Hematopoietic multipotent progenitor cell treated with erythropoietin and hydrocortisone succinate and interleukin-3 and kit ligand, for 8 days (in vitro differentiated cells): ENCODE measurements at places on chromosomes 6 and 20.

DNA sequence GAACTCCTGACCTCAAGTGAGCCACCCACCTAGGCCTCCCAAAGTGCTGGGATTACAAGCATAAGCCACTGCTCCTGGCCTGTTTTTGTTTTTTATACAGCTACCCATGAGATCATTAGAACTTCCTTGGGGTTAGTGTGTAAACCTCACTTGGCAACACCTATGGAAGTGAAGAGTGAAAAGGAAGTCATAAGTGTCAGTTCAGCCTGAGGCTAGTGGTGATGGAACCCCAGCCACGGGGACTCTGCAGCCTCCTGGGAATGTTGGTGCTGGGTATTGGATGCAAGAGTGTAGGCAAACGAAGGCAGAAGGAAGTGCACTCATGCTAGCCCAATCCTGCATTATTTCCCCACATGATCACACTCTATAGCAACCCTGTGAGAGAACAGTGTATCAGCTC lies 33.6 kb upstream of the FUCA2 start:
- no peak for DNase-seq

GRCh38 chr20:59481477-59482018 lies 122.8 kb upstream of the PHACTR3 start:
- DNase-seq: no peak

DNA sequence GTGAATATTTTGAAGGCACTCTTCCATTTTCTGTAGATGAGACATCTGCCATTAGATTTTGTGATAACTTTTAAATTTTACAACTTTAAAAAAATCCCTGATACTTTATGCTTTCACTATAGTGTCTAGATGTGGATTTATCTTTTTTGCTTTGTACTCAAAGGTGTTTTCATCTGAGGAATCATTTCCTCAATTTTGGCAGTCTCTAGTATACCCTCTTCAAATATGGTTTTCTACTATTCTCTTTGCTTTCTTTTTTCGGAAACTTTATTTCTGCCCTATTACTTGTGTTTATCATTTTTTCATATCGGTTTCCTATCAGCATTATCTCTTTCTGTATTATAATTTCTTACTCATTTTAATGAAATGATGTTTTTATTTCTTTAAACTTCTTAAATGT lies 62.2 kb downstream of the SLX4IP start:
- no peak for DNase-seq

DNA sequence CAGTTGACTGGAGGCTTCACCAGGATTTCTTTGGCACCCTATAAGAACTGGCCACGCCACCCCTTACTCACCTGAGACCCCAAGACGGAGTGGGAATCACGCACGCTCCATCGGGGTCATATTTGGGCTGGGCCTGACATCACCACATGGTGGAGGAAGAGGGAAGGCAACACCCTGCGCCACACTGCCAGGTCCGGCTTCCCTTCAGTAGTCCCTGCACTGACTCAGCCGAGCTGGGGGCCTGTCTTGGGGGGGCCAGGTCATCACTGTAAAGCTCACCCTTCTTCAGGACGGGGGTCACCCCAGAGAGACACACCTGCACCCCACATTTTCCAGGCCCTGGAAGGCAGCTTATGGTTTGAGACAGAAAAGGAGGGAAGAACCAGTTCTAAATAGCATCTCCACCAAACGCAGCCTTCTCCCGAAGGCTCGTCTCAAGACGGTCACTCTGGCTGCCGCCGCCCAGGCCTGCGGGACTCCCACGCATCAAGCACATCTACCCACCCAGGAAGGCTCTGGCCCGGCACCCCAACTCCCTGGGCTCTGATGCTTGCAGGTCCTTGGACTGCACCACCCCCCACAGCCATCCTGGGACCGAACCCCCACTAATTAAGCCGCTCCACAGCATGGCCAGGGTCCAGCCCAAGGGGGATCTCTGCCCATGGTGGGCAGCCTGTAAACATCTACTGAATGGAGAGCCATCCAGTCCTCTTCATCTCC lies 51.8 kb downstream of the GINS1 start:
- no peak for DNase-seq

GRCh38 chr6:17638212-17638715 lies 38.2 kb downstream of the FAM8A1 start:
- no peak for DNase-seq

DNA sequence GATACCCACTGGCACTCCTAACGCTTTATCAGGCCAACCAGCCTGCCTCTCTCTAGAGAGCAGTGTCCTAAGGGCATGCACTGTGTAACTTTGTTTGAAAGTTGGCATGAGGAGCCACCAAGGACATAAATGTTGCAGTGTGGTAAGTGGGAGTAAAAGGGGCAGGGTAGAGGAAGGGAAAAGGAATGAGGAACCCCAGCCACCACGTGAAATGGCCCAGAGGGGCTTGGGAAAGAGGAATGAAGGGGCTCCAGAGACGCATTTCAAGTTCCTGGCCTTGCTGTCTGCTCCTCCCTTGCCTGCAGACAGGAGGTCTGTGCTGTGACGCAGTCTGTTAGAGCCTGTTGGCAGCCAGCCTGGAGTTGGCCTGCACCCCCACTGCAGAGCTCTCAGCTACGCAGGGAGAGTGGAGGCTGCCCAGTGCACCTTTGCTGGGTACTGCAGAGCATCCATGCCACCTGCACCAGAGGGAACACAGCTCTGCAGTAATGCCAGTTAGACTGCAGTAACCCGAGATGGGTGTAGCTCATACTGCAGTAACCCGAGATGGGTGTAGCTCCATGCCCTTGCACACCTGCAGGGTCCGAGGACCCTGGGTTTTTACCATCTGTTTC lies 86.8 kb upstream of the SNAP25 start:
- no peak for DNase-seq

- DNase-seq: no peak
These were observed 11.1 kb upstream of the TSPYL1 start for GRCh38 chr6:116290799-116291198.

GRCh38 chr6:136438441-136438840 lies 111.8 kb downstream of the MAP7 start:
- DNase-seq: no peak

DNA sequence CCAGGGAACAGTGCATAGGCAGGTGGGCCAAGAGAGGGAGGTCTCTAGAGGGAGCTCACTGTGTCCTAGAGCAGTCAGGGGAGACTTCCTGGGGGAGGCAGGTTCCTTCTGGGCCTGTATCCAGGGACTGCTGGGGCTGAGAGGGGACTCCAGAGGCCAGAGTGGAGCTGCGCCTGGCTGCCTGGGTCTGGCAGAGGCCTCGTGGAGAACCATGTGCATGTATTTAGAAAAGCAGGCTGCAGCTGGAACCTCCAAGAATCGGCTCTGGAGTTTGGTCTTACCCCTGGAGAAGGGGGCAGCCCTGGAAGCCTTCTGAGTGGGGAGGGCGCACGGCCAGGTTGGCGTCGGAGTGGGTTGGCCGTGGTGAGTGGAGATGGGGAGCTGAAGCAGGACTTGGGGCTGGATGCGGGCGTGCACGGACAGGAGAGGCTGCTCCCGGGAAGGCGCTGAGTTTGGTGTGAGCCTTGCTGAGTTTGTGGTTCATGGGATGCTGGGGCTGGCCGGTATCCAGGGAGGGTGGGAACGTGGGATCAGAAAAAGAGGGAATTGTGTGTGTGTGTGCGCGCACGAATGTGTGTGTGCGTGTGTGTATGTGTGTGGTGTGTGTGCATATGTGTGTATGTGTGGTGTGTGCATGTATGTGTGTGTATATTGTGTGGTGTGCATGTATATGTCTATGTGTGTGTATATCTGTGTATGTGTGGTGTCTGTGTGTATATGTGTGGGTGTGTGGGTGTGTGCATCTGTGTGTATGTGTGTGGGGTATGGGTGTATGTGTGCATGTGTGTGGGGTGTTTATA lies 10.8 kb downstream of the VSTM2L start:
- no peak for DNase-seq

DNA sequence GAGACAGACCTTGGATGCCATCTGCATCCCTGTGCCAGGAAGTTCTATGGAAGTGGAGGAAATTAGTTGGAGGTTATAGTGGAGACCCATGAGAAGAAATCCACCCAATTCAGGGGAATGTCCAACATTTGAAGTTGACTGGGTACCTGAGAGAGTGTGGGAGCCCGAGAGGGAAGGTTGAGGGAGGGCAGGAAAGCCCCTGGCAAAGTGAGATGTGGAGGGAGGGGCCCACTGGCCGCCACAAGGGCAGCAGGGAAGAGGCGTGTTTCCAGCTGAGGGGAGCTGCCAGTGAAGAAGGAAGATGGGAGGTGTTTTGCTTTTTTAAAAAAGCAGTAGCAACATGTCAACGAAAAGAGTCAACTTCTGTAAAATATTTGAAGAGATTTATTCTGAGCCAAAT lies 16.3 kb upstream of the SERPINB9 start:
- DNase-seq: no peak

DNA sequence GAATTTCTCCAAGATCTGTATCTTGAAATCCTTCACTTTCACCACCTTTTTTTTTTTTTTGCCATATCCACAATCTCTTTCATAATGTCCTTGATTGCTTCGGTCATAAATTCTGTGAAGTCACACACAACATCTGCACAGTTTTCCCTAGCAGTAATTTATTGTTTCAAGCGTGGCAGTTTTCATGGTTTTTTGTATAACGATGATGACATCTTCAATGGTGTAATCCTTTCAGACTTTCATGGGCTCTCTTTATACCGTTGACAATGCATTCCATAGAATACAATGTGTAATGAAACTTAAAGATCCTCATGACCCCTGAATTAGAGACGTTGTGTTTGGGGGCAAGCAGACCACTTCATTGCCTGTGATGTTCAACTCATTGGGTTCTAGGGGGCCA lies 693.1 kb downstream of the PTPRT start:
- DNase-seq: no peak

GRCh38 chr6:149201068-149201655 lies 116.3 kb upstream of the TAB2 start:
- DNase-seq: no peak

GRCh38 chr20:13221313-13221672 lies 219 bp downstream of the ISM1 start:
- DNase-seq: no peak

DNA sequence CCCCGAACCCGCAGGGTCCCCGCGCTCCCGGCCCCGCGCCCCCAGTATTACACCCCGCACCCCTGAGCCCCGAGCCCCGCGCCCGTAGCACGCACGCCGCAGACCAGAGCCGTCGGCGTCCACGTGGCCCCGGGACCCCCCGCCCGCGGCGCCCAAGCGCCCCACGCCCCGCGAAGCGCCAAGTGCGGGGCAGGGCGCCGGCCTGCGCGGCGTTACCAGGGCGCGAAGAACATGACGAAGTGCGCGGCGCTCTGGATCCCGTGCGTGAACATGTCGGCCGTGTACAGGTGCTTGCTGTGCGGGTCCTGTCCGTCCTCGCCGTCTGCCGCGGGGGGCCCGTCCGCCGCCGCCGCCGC lies 312 bp downstream of the TXNDC5 start:
- DNase-seq: no peak

DNA sequence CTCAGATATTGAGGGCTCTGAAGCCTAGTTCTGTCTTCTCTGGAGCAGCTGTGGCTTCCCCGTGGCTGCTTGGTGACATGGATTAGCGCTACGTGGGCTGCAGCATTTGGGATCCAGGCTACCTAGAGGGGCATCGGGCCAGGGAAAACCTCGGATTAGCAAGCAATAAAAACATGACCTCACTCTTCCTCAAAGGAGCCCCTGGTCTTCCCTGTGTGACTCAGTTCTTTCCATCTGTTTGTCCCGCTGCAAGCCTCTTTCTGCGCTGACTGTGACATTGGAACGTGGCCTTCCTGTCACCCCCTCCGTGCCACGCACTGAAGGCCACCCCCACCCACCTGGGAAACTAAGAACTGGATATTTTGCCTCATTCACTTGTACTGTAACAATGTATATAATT lies 3.6 kb downstream of the MRGBP start:
- no peak for DNase-seq

GRCh38 chr6:148671085-148671484 lies 75.7 kb upstream of the UST start:
- DNase-seq: no peak

DNA sequence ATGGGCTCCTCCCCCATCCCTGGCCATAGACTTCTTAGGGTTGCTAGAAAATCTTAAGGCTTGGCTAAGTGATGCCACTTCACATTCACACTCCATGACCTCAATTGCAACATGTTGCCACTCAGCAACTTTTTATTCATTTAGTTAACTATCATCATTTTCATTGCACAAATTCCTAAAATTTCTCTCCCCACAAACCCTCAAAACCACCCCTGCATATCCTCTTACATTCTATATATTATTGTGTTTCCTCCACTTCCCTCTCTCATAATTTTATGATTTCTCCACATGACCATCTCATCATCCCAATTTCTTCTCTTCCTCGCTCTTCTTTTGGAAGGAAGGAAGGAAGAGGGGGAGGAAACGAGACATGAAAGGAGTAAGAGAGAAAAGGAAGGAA lies 436.0 kb downstream of the HACE1 start:
- no peak for DNase-seq

DNA sequence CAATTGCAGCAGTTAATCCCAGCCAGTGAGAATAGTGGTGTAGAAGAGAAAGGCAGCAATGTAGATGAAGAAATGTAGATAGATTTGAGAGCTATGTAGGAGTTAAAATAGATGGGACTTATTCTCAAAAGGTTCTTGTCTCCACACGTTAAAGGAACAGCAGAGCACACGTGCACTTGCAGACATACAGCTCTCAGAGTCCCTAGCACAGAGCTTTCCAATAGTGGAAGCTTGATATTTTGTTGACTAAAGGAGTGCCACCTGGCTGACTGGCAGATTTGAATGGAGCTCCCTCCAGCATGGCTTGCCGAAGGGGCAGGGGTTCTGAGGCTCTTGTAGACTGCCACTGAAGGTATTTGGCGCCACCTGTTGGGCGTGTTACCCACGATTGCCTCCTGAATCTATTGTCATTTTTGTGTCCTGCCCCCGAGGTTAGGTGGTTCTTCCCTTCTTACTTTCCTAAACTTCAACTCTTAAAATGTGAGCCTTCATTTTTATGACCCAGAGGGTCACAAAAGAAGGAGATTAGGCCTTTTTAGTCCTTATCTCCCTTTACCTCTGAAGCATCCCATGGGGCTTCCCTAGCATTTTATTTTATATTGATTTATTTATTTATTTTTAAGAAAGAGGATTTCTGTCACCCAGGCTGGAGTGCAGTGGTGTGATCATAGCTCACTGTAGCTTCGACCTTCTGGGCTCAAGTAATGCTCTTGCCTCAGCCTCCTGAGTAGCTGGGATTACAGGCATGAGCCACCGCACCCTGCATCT lies 16.4 kb downstream of the BRD2 start:
- peak; percentile 90 for DNase-seq

- no peak for DNase-seq
These were observed 26.4 kb downstream of the ARMC2 start for GRCh38 chr6:108874470-108875160.

GRCh38 chr20:1296922-1297321 lies 30.8 kb downstream of the SNPH start:
- DNase-seq: no peak

DNA sequence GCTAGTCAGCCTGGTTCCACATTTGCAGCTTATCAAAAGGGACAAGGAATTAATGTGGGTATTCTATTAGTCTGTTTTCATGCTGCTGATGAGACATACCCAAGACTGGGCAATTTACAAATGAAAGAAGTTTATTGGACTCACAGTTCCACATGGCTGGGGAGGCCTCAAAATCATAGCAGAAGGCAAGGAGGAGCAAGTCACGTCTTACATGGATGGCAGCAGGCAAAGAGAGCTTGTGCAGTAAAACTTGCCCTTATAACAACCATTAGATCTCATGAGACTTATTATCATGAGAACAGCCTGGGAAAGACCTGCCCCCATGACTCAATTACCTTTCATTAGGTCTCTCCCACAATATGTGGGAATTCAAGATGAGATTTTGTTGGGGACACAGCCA lies 689.1 kb upstream of the MARCKS start:
- no peak for DNase-seq

GRCh38 chr20:41275301-41275731 lies 42.2 kb downstream of the ZHX3 start:
- no peak for DNase-seq
